Chondrocyte (in vitro differentiated cells): ENCODE measurements at places on chromosomes 5 and 9.

- DNase-seq: no peak
Measured at GRCh38 chr5:14105718-14106410, 37.3 kb upstream of the TRIO start.

- DNase-seq: no peak
Measured at GRCh38 chr5:159106193-159106568, 6.5 kb upstream of the EBF1 start.

- no peak for DNase-seq
Measured at GRCh38 chr9:127124111-127124531, 1.7 kb upstream of the ANGPTL2 start.

- no peak for DNase-seq
Measured at GRCh38 chr5:131270809-131271208, 7.0 kb downstream of the CDC42SE2 start.

- peak; percentile 50 for DNase-seq
Measured at GRCh38 chr5:179378441-179379271, 33.4 kb upstream of the ADAMTS2 start.

GRCh38 chr5:168413062-168413461 is 73.2 kb upstream of the RARS1 start:
- DNase-seq: no peak

- DNase-seq: no peak
Measured at GRCh38 chr9:5446451-5447236, 3.7 kb upstream of the CD274 start.

- DNase-seq: no peak
Measured at GRCh38 chr9:214648-215493, at the start of gene DOCK8. TSS of gene DOCK8 (plus strand) at chr9:214865. CDS start at chr9:214977, 112 bp downstream.

DNA sequence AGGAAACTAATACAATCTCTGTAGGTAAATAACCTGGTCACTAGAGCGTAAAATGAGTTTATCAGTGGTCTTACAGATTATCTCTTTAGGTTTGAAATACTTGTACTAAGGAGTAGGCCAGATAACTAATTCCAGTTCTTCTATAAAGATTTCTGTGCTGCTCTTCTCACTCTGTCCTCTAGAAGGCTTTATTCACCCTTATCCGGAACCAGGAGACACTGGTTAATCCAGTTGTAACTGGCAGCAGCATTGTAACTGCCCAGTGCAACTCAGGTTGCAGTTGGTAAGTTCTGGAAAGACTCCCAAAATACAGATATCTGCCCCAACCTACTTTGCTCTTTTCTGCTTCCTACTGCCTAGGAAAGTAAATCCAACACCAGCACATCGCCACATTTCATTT is 19.8 kb downstream of the C5orf22 start:
- no peak for DNase-seq

- DNase-seq: no peak
Measured at GRCh38 chr5:142143878-142144277, 35.3 kb downstream of the NDFIP1 start.

DNA sequence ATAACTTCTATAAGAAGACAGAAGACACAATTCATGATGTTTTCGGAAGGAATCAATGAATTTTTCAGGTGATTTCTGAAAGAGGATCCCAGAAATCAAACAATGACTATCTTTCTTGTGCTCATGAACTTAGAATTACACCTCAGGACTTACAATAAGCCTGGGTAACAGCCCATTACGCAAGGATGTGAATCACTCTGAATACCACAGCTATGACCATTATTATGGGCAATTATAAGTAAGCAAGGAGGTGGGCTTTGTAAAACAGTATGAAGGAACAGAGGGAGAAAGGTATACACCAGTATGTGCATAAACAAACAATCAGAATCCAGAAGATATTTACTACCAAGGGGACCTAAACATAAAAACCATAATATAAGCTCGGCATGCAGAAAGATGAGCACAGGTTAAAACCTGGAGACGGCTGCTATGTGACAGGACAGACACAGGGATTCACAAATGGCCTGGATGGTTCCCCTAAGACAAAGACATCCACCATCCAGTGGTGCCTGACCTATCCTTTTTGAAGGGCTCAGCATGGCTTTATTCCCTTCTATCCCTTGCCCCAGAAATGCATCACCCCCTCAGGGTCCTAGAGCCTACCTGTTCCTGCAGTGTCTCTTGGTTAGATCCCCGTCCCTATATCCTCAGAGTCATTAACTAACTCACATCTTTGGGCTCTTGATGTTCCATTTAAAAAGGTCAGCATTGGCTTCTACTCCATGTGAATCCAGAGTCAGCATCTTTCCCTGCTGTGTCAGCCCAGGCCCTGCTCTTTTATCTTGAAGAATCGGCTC is 21.8 kb upstream of the PPP2CA start:
- no peak for DNase-seq

DNA sequence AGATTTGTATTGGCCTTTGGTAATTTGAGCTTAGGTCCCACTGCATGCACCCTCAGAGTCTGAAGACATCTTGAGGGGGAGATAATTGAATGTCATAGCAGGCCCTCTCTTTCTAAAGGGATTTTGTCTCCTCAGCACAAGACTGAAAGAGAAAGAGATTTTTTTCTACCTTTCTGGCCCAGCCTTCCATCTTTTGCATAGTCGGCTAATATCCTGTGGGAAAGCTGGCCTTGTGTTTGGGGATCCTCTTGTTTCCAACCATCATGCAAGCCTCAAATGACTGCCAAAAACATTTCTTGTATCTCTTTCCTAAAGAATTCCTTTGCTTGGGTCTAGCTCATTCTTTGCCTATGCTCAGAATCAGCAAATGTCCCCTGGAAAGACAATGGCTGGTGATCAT is 42.0 kb upstream of the CDK5RAP2 start:
- DNase-seq: no peak

DNA sequence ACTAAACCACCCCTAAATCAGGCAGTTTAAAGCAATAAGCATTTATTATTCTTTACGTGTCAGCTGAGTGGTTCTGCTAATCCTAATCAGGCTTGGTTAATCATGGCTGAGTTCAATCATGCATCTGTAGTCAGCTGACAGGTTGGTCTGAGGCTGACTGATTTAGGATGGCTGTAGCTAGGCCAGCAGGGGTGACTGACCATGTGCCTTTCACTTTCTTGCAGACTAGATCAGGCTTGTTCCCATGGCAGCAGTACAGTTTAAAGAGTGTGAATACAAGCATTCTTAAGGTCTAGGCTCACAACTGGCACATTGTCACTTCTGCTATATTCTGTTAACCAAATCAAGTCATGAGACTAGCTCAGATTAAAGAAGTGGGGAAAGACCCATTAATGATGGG is 16.1 kb upstream of the MPDZ start:
- no peak for DNase-seq

DNA sequence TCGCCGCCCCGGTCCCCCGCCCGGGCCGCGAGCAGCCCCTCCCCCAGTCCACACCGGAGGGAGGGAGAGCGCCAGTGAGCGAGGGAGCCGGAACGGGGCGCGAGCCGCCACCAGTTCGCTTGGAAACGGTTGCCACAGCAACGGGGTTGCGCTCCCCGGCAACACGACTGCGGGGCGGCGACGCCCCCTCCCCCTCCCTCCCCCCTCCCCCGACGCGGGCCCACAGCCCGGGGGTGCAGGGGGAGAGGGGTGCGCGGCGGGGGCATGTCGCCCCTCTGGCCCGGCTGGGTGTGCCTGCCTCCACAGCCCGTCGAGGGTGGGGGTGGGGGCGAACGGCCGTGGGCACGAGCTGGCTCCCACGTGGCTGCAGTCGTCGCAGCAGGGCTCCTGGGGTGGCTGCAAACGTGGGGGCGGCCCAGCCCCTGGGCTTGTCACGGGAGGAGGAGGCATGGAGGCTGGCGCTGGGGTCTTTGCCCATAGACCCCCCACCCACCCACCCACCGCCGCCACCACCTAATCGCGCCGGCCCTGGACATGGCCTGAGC is 524 bp downstream of the PRR7 start:
- no peak for DNase-seq

DNA sequence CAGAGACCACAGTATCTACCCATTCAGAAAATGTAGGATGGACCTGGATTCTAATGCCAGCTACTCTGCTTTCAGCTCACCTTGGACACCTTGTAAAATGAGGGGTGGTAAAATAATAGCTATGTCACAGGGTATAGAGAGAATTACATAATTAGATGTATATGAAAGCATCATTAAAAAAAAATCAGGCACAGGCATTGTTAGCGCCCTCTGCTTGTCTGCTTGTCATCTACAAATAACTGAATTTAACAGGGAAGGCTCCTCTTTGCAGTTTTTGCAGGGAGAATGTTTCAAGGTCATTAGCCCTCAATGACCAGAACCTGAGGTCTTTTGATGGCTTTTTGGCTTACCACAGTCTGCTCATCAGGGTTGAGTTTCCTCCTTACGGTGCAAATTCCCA is 58.0 kb downstream of the GPR21 start:
- no peak for DNase-seq
